GM12878 (cell line): ENCODE measurements at places on chromosomes 13 and 19. TPM values are rescaled to one million over a fixed set of nuclear protein-coding genes. Genes with fewer than 3 reads are reported as not detected.

KRTDAP gene
- total RNA-seq, result not detected in 2 replicates

SPIB gene
- 85.0 and 90.7 TPM in 2 replicates for total RNA-seq

POU2F2 gene
- total RNA-seq, result 46.2 and 48.3 TPM in 2 replicates

NPHS1 gene
- not detected in 2 replicates for total RNA-seq

DNA sequence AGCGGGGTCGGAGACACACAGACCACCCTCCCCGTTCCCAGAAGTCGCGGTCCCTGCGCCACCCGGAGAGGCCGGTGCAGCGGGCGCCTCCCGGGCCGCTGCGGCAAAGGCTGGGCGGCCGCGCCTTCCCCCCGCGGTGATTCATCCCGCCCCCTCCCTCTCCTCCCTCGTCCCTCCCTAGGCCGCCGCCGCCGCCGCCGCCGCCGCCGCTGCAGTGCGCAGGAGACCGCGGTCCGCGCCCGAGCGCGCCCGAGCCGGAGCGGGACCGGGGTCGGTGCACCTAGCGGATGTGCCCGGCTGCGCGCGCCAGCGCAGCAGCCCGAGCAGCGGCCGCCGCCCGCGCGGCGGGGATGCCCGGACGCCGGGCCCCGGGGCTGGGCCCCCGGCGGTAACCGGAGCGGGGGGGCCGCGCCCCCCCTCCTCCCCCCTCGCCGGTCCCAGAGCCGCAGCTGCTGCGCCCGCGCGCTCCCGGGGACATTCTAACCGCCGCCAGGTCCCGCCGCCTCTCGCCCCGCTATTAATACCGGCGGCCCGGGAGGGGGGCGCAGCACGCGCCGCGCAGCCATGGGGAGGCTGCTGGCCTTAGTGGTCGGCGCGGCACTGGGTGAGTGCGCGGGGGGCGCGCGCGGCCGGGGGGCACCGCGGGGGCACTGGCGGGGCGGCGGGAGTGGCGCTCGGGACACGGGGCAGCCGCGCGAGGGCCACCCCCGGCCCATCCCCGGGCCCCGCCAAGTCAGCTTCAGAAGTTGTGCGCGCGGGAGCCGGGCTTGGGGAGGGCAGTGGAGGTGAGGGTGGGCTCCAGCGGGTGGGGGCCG, at the start of gene SCN1B:
Gene SCN1B (plus strand): TSS at position 214 of the 815 bp plus-strand sequence. CDS start 351 bp downstream, at position 565.
- DNase-seq, result no peak

DNA sequence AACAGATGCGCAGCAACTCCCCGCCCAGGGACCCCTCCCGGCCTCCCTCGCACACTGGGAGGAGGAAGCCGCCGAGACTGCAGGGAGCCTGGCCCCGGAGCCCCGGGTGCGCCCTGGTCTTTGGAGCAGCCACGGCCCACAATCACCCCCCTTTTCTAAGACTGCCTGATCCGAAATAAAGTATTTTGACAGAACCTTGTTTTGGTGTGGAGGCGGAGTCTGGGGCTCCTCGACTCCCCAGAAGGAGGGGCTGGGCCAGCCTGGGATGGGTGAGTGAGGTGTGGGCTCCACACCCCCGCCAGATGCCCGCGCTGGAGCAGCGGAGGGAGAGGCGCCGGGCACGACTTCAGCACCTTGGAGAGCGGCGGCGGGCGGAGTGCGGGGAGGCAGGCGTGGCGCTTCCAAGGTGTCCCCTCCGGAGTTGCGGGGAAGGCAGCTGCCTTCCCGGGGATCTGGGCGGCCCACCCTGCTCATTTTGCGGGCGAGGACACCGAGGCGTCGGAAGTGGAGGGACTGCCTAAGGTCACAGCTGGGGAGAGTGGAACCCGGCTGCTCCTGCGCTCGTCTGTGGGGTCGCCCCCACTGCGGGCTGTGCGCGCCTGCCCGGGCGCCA, 9.4 kb downstream of the SIRT6 start:
- no peak for DNase-seq

DNA sequence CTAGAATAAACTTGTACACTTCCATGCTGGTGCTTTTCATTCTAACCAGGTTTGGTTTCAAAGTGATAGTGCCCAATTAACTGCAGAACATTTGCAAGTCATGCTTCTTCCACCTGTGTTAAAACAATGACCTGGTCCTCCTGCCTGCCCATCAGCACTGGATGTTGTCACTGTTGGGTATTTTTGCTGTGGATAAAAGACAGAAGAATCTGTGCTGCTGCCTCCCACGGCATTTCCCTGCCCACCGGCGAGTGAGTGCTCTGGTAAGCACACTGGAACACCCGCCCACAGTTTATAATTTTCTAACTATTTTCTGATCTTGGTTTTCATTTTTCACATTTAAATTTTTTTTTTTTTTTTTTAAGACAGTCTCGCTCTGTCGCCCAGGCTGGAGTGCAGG, 2.3 kb upstream of the AKAP8 start:
- DNase-seq, result no peak

DNA sequence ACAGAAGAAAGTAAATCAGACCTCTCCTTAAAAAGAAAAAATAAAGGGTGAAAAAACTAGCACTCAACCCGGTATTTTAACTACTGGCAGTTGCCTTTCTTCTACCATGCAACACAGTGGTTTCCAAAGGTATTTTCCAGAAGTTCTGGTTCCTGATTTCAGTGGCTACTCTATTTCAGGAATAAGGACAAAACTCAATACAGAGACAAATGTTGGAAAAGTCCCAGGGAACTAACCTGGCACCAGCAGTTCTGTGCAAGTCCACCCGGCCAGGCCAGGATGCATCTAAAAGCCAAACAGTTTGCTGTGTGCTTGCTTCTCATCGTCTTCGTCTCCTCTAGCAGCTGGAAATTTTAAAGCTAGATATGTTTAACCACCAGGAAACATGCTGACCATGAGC, 52.5 kb downstream of the FOXO1 start:
- no peak for DNase-seq

- no peak for DNase-seq
Measured at GRCh38 chr19:3599776-3600187, 6.9 kb downstream of the TBXA2R start.

GRCh38 chr19:49117677-49118564, 1.0 kb downstream of the C19orf73 start:
- DNase-seq, result no peak

DNA sequence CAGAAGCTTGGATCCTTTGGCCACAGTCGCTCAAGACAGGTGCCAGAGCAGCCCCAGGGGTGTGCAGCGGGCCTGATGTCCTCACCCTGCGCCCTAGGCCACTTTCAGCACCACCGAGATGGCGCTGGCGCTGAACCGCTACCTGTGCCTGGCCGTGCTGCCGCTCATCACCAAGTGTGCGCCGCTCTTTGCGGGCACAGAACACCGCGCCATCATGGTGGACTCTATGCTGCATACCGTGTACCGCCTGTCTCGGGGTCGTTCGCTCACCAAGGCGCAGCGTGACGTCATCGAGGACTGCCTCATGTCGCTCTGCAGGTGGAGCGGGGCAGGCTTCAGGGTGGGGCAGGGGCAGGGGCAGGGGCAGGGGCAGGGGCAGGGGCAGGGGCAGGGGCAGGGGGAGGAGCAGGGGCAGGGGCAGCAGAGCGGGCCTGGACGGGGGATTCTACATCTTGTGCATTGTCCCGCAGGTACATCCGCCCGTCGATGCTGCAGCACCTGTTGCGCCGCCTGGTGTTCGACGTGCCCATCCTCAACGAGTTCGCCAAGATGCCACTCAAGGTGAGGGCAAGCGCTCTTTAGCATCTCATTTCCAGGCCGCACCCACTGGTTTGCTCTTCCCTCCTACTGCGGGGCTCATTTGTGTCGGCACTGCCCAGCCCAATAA, 69.1 kb downstream of the RYR1 start:
- no peak for DNase-seq

DNA sequence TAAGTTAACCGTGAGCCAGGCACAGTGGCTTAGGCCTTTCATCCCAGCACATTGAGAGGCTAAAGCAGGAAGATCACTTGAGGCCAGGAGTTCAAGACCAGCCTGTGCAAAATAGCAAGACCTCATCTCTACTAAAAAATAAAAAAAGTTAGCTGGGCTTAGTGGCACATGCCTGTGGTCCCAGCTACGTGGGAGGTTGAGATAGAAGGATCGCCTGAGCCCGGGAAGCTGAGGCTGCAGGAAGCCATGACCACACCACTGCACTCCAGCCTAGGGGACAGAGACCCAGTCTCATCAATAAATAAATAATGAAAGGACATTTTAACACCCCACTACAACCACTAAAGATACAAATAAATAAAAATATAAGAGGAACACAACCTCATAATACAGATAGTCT, 21.6 kb downstream of the LSM14A start:
- no peak for DNase-seq

GRCh38 chr19:17294051-17294891, 9.0 kb downstream of the ABHD8 start:
- no peak for DNase-seq

- DNase-seq, result no peak
Measured at GRCh38 chr13:51342706-51343105, 3.2 kb downstream of the SERPINE3 start.

GRCh38 chr13:40096357-40096901, 441.0 kb downstream of the COG6 start:
- no peak for DNase-seq

DNA sequence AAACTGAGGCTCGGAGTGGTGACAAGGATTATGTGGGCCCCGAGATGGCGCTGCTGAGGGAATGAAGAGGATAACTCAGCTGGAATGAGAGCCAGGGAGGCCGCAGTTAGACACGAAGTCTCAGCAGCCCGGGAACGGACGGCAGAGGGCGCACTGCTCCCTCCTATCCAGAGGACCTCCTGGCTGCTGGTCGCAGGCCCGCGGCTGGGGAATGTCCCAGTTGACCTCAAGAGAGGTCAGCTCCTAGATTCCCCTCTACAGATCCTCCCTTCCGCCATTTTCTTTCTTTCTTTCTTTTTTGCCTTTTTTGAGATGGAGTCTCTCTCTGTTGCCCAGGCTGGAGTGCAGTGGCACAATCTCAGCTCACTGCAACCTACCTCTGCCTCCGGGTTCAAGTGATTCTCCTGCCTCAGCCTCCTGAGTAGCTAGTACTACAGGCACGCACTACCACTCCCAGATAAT, 24.1 kb upstream of the ASPDH start:
- no peak for DNase-seq

GRCh38 chr19:2848616-2849015, 7.3 kb downstream of the ZNF555 start:
- DNase-seq, result no peak

DNA sequence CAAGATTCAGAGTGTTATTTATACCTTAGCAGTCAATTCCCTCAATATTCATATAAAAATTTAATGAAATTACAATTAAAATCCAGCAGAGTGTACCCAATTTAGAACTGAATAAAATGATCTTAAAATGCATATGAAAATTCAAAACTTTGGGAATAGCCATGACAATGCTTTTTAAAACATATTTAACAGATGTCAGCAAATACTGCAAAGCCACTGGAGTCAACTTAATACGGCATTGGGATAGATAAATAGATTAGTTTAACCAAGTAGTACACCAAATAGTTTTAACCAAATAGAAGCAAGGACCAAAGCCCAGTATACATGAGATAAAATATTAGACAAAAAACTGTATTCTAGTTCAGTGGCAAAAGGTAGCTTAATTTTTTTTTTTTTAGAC, 79.8 kb downstream of the TNFSF13B start:
- no peak for DNase-seq

- DNase-seq, result no peak
Measured at GRCh38 chr19:29328586-29328985, 115.6 kb upstream of the UQCRFS1 start.
